ENCODE measurements at places on chromosomes 1 and 21.

DNA sequence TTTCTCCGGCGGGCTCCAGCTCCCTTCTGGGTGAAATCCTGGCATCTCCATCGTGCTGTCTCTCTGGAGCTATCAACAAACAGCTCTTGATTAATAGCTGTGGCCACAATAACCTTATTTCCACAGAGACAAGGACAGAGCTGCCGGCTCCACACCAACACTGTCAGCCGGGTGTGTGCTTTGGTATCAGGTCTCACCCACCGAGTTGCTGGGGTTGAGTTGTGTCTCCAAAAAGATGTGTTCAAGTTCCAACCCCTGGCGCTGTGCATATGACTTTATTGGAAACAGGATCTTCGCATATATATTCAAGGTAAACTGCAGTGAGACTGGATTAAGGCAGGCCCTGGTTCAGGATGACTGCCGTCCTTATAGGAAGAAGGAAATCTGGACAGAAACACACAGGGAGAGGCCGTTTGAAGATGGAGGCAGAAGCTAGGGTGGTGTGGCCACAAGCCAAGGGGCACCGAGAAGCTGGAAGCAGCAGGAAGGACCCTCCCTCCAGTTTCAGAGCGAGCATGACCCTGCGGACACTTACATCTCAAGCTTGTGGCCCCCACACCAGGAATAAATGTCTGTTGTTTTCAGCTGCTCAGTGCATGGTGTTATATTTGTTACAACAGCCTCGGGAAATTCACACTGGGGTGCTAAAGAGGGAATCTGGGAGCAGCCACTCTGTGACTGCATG, 88.4 kb upstream of the TMPRSS2 start:
- no peak for DNase-seq

DNA sequence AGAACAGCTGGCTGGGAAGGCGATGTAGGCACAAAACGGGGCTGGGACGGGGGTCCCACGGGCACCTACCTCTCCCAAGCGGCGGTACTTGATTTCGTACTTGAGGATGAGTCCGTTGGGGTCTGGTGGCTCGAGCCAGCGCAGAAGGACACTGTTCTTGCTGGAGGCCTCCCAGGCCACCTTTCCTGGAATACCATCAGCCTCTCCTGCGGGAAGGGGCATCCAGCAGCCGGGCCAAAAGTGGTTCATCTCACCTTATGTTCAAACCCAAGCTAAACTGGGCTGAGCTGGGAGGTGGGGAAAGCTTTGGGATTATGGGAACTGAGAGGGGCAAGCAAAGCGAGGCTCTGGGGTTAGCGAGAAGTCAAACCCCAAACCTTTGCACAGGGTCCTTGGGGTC, 14.3 kb downstream of the INSRR start:
- no peak for DNase-seq

DNA sequence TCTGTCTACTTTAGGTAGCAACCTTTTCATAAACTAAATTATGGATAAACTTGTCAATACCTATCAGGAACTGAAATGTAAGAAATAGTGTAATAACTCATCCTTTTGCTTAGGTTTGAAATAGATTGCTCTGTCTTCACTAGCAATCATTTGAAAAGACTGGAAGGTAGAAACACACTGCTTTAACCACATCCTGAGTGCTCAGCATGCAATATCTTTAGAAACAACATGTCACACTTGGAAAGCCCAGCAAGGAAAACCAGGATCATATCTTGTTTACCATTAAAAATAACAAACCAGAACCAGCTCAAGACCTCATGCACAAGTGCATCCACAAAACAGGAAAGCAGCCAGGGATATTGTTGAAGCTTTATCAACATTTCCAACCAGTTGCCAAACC, 3.6 kb downstream of the KCNJ6 start:
- DNase-seq: no peak

GRCh38 chr1:184610876-184611595, 143.6 kb downstream of the EDEM3 start:
- DNase-seq: no peak

- no peak for DNase-seq
These were observed 43.4 kb upstream of the C1orf53 start for GRCh38 chr1:197859024-197859423.

GRCh38 chr21:40512590-40512989, 334.4 kb downstream of the DSCAM start:
- DNase-seq: no peak

DNA sequence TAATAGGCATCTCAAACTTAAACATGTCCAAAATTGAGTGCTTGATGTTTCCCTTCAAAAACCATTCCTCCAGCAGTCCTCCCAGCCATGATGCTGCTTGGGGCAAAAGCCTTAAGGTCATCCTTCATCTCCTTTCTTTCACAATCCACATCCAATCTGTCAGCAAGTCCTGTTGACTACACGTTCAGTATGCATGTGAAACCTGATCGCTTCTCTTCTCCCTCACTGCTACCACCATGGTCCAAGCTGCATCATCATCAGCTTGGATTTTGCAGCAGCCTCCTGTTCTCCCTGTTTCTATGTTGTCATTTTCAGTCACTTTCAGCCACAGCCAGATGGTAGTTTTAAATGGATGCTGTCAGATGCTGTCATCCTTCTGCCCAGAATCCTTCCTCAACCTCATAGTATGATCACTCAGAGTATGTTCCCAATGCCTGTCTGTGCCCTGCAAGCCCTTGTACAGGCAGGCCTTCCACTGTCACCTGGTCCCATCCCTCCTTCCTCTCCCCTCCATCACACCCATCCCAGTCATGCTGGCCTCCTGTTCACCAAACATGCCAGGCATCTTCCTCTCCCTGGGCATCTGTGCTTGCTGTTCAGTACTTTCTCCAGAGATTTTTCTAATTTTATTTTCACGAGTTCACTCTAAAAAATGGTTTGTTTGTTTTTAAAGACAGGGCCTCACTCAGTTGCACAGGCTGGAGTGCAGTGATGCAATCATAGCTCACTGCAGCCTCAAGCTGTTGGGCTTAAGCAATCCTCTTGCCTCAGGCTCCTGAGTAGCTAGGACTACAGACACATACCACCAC, 66.0 kb downstream of the SYDE2 start:
- DNase-seq: no peak

- no peak for DNase-seq
These were observed 1015.4 kb downstream of the AMY1C start for GRCh38 chr1:104765085-104765484.

DNA sequence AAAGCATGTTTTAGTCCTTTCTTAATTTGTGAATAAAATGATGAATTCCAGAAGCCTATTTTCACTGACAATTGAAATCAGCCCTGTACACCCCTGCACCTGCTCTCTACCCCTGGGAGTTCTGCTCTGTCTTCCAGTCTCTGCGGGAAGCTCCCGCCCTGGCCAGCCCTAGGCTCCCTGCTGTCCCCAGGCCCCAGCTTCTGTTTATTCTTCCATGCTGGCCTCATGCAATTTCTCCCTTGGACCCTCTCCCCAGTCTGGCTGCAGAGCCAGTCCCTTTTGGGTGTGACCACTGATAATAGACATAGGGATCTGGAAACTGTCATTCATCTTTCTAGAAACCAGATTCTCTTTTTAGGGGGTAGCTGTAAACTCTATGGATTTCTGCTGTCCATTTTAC, 258.6 kb downstream of the GRIK3 start:
- DNase-seq: no peak

DNA sequence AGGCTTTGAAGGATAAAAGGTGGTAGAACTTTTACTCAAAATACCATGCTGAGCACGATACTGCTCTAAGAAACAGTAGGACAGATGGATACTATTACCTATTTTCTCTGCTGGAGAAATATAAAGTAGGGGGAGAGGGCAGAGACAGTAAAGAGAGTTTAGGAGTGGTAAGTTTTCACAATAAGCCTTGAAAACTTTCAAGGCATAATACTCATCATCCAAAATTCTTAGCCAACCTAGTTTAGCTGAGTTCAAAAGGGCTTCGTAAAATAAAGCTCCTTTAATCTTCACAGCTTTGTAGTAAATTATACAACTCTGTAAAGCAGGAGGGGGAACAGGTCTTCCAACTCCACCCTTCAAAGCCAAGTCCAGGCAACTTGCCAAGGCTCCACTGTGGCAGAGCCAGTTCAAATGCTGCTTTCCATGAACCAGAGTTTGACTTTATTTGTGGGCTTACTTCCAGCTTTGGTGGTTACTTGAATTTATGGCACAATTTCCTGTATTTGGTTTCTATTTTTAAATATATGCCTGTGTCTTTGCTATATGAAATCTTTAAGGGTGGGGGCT, 15.5 kb downstream of the TEX38 start:
- DNase-seq: no peak

DNA sequence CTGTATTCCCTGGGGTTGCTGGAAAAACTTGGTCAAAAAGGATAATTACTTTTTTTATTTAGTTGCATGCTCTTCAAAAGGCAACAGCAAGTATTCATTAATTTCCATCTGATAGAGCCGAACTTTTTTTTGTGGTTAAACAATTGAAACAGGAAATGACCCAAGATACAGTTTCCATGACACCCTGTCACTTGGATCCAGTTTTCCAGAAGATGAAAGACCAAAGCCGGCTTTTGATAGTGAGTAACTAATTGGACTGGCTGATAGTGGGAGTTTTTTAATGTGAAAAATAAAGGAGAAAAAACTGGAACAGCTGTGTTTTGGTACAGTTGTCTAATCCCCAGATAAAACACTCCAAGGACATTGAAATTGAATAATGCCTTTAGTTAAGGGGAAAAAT, 33.0 kb downstream of the CACHD1 start:
- DNase-seq: no peak

DNA sequence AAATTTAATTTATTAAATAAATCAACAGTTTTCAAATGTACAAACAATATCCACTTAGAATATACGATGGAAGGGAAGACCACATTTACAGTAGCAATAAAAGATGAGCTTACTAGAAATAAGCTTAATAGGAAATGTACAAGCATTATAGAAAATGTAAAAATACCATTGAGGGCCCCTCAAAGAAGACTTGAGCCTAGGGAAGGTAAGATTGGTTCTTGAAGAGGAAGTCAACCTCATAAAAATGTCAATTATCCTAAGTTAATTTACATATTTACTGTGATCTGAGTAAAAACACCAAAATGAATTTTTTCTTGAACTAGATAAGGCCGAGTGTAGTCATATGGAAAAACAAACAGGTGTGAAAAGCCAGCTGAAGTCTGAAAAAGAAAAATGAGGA, 39.7 kb upstream of the TRIM67 start:
- no peak for DNase-seq

DNA sequence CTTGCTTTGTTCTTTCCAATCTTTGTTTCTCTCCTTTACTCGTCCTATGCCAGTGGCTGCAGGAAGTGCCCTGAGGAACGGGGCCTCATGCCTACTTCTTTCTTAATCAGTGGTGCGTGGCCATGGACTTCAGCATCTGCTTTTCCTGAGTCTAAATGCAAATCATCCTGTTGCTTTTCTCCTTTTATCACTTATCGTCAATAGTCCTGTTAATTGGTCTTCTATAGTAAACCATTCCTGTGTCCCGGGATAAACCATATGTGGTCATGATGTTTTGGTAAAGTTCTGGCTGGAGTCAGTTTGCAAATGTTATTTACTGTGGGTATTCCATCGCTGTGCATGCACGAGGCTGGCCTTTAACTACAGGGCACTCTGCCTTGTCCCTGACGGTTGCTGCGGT, 47.5 kb downstream of the AGPAT3 start:
- no peak for DNase-seq

GRCh38 chr1:17877896-17878295, 122.8 kb downstream of the ACTL8 start:
- no peak for DNase-seq

- no peak for DNase-seq
These were observed 6.0 kb downstream of the GLIS1 start for GRCh38 chr1:53732912-53733317.

DNA sequence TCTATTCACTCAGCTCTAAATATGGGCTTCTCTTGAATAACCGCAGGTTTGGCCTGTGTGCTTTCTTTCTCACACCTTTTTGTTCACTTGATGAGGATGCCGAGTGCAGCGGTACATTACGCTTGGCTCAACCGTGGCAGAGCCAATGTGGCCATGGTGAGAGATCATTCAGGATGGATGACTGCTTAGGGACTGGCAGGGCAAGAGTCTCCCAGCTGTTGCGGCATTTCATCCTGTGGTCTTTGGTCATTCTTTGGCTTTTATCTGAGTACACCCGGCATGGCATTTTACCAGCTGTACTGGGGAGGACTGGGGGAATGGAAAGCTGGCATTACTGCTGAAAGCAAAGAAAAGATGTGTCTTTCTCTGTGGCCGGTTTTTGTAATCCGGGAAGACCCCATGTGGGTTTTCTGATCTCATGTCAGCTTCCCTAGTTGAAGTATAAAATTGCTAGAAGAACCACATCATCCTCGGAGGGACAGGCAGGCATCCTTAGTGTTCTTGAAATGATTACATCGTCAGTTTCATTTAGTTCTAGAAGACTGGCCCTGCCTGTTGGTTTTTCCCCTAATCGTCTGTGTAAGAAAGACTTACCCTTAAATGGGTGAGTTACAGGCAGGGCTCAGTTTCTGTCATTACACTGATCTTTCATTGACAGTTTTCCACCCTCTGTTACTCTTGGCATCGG, 15.1 kb downstream of the PCP4 start:
- DNase-seq: no peak

- DNase-seq: no peak
These were observed 25.3 kb downstream of the F13B start for GRCh38 chr1:197041486-197042353.

DNA sequence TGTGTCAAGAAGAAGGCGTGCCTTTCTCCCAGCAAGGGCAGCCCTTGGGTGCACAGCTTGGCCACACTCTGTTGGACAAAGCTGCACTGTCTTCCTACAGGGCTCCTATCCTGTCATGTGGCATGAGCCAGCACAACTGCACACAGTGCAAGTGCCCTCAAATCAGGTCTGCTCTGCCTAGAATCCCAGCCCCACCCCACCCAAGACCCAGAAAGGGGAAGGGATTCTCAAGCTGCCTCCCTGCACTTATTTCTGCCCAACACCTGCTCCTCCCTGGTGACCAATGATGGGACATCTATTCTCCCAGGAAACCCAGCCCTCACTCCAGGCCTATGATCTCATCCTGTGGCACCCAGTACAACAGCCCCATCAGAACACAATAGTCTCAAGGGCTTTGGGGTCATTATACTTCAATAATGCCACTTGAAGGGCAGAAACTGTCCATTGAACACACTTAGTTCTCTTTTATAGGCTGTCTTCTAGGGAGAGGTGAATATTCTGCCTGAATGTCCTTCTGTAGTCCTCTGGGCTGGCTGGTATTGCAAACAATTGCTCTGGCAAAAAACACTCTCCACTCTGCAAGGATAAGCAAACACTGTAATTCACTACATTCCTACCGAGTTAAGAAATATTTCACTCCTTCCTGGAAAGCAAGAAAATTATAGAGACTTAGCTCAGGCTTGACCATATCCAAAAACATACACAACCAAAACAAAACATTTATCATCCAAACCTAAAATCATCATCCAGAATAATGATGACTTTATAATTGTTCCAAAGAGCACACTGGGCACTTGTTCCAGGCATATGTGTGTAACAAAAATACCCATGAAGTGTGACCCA, 43.1 kb upstream of the IGSF3 start:
- no peak for DNase-seq

DNA sequence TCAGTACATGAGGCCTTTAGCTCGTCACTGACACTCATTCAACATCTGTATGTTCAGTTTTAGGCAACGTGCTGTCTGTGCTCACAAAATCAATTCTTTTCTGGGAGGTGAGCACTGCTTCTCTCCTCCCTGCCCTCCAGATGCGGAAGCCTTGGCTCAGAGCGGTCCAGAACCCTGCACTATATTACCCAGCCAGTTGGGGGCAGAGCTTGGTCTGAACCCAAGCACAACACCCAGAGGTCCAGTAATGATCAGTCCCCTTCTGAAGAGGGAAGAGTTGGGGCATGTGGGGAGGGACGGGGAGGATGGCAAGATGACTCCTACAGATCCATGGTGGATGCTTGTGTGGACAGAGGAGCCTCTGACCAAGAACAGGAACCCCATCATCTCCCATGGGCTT, 5.6 kb upstream of the DSCAM start:
- DNase-seq: no peak

GRCh38 chr1:81317191-81317590, 483.5 kb upstream of the ADGRL2 start:
- no peak for DNase-seq

All from activated T-helper 2 cell treated with anti-CD3 and anti-CD28 coated beads, Interferon-gamma antibody, Interleukin-2, Interleukin-4, amounts not matched to agents 10 μg/mL and 5 μg/mL and 100 μg/mL, durations not matched to agents 14 hours and 24 hours and 36 hours (primary cell).